Occipital lobe (tissue), 3 donors: ENCODE measurements at places on chromosomes 6 and 20. TPM values are rescaled to one million over a fixed set of nuclear protein-coding genes. Genes with fewer than 3 reads are reported as not detected.

PPP1R16B gene
- 12.9 TPM for total RNA-seq

ARHGAP40 gene
- not detected for total RNA-seq

GSTA2 gene
- not detected for total RNA-seq

SLC17A3 gene
- not detected for total RNA-seq

PRDM1 gene
- 1.4 TPM for total RNA-seq

TRIM10 gene
- total RNA-seq: 0.31 TPM

C6orf15 gene
- total RNA-seq: not detected

TNNC2 gene
- 1.2 TPM for total RNA-seq

HSPA1L gene
- 4.4 TPM for total RNA-seq

LRRC73 gene
- 2.7 TPM for total RNA-seq

GNRH2 gene
- total RNA-seq: not detected

IRF4 gene
- total RNA-seq: 0.16 TPM

ZNF512B gene
- 15.8 TPM for total RNA-seq

LY6G6C gene
- total RNA-seq: 0.31 TPM

MACROD2 gene
- 60.4 TPM for total RNA-seq

RAB44 gene
- total RNA-seq: not detected

HLA-DRA gene
- 3.9 TPM for total RNA-seq

FAM217B gene
- 34.8 TPM for total RNA-seq

PRDM13 gene
- total RNA-seq: not detected

FANCE gene
- 9.5 TPM for total RNA-seq

ZFP57 gene
- total RNA-seq: not detected

WFDC10B gene
- not detected for total RNA-seq

OR2J3 gene
- total RNA-seq: not detected

OTOR gene
- total RNA-seq: 0.47 TPM

FOXA2 gene
- total RNA-seq: not detected

HCRTR2 gene
- 14.3 TPM for total RNA-seq

LST1 gene
- 0.94 TPM for total RNA-seq

BHLHE23 gene
- total RNA-seq: not detected

RAET1L gene
- total RNA-seq: 0.62 TPM

RAD21L1 gene
- total RNA-seq: not detected

SUMO4 gene
- 7.3 TPM for total RNA-seq

SLC35D3 gene
- total RNA-seq: not detected

PRSS16 gene
- not detected for total RNA-seq

SLC24A3 gene
- total RNA-seq: 17.8 TPM

MEI4 gene
- 0.47 TPM for total RNA-seq

RCAN2 gene
- 7.0 TPM for total RNA-seq

C20orf96 gene
- 3.3 TPM for total RNA-seq

KIF13A gene
- total RNA-seq: 27.8 TPM

SLC52A3 gene
- not detected for total RNA-seq

DDRGK1 gene
- total RNA-seq: 22.6 TPM

BMP7 gene
- 8.7 TPM for total RNA-seq

GTSF1L gene
- total RNA-seq: not detected

BEND6 gene
- total RNA-seq: 27.1 TPM

KHDC1 gene
- total RNA-seq: 4.1 TPM

RMND1 gene
- 33.7 TPM for total RNA-seq

NAA20 gene
- 50.5 TPM for total RNA-seq

TSPO2 gene
- not detected for total RNA-seq

KHDC1L gene
- 0.78 TPM for total RNA-seq

SLC25A27 gene
- 30.7 TPM for total RNA-seq

IRAK1BP1 gene
- 24.3 TPM for total RNA-seq

RSPH4A gene
- 2.7 TPM for total RNA-seq

RAMACL gene
- total RNA-seq: 1.2 TPM

LPA gene
- total RNA-seq: 1.4 TPM

CGA gene
- not detected for total RNA-seq

HMGN3 gene
- 44.6 TPM for total RNA-seq

BTN1A1 gene
- not detected for total RNA-seq
